Right renal cortex interstitium (tissue), 3 donors: ENCODE measurements at places on chromosomes 2 and 18. TPM values are rescaled to one million over a fixed set of nuclear protein-coding genes. Genes with fewer than 3 reads are reported as not detected.
A peak's percentile ranks its signal among the peaks of the same experiment; 100 is the strongest.

GPBAR1 gene
- 1.6 TPM for polyA plus RNA-seq

C2orf15 gene
- 13.5 TPM for polyA plus RNA-seq

FSIP2 gene
- polyA plus RNA-seq = 3.8 TPM

SLC14A1 gene
- polyA plus RNA-seq = 4.5 TPM

ATP6V1B1 gene
- 67.3 TPM for polyA plus RNA-seq

IFIH1 gene
- polyA plus RNA-seq = 8.4 TPM

MAPK4 gene
- 9.2 TPM for polyA plus RNA-seq

CAVIN2 gene
- 49.2 TPM for polyA plus RNA-seq

CCDC74B gene
- 11.6 TPM for polyA plus RNA-seq

RAB31 gene
- 32.0 TPM for polyA plus RNA-seq

SCYGR2 gene
- not detected for polyA plus RNA-seq

EN1 gene
- polyA plus RNA-seq = not detected

UGT1A4 gene
- polyA plus RNA-seq = not detected

EFHD1 gene
- 55.8 TPM for polyA plus RNA-seq

SLC4A3 gene
- polyA plus RNA-seq = 7.1 TPM

NT5DC4 gene
- polyA plus RNA-seq = 0.07 TPM

MOGAT1 gene
- polyA plus RNA-seq = not detected

GRCh38 chr2:67268797-67269196, 128.3 kb upstream of the ETAA1 start:
- DNase-seq = no peak

- no peak for DNase-seq
These were observed 615.8 kb upstream of the SYT4 start for GRCh38 chr18:43893001-43893637.

DNA sequence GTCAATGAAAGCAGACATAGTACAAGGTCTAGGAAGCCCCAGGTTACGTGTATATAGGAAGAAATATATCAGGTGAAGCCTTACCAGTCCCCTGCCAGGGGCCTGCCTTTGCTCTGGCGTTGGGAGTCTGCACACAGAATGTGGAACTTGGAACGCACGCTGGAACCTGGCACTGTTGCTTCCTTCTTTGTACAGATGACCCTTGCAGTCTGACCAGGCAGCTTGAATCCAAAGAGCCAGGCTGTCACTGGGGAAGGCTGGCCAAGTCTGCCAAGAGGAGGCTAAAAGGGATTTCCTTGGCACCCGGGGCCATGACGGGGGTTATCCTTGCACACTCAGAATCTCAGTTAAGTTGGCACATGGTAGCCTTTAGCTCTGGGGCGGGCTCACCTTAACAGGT, 39.5 kb downstream of the TMEM247 start:
- no peak for DNase-seq

DNA sequence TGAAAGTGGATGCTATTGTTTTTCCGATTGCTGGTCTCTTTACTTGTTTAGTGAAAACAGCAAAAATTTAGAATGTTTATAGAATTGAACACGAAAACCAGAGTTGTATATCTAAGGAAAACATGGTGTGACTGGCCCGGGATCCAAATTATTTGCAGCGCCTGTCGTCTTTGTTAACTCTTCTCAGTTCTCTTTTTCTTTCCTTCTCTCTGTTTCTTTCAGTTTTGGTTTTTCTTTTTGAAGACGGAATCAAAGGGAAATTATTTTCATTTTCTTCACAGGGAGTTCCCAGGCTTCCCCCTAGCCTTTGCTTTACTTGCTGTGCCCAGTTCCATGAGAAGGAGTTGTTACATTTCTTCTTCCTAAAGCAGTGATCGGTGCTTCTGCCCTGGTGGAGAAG, 76.0 kb downstream of the AGAP1 start:
- DNase-seq = no peak

- no peak for DNase-seq
These were observed 161.2 kb downstream of the PTPRM start for GRCh38 chr18:7728297-7728696.

DNA sequence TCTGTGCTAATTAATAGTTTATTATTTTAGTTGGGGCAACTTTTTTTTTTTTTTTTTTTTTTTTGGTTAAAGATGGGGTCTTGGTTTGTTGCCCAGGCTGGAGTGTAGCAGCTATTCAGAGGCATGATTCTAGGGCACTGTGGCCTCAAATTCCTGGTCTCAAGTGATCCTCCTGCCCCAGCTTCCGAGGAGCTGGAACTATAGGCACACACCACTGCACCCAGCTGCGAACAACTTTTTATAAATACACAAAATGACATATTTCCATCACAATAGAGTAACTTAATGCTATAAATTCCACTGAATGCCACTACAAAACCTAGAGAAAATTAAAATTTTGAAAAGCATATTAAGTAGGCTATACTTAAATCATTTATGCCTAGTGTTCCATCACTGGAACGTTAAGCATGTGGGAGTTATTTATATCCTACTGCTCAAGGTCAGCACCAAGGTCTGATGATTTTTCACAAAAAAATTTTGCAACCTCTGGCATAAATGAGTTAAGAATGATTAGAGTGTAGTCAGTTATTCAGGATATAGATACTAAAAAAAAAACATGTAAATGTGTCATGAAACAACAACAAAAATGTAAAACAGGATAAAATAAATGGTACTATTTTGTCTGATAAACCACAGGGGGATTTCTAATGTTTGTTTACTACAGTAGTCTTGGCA, 46.8 kb downstream of the GFPT1 start:
- DNase-seq = no peak

DNA sequence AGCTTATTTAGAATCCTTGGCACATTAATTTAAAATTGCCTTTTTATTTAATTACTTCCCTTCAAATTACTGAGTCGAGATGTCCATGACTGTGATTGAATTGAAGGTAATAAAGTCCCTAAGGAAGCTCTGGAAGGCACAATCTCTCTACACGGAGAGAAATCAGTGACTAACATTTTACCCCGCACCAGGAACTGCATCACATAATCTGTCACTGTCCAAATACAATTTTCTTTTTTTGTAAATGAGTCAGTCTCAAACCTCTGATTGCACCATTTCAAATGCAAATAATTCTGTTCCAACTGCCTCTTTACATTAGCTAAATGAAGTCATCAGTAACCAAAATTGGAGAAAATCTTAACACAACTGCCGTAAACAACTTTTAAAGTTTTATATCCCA, 311.9 kb downstream of the CCDC178 start:
- DNase-seq = no peak

- DNase-seq = no peak
These were observed 12.4 kb upstream of the TLK1 start for GRCh38 chr2:171173087-171173486.

DNA sequence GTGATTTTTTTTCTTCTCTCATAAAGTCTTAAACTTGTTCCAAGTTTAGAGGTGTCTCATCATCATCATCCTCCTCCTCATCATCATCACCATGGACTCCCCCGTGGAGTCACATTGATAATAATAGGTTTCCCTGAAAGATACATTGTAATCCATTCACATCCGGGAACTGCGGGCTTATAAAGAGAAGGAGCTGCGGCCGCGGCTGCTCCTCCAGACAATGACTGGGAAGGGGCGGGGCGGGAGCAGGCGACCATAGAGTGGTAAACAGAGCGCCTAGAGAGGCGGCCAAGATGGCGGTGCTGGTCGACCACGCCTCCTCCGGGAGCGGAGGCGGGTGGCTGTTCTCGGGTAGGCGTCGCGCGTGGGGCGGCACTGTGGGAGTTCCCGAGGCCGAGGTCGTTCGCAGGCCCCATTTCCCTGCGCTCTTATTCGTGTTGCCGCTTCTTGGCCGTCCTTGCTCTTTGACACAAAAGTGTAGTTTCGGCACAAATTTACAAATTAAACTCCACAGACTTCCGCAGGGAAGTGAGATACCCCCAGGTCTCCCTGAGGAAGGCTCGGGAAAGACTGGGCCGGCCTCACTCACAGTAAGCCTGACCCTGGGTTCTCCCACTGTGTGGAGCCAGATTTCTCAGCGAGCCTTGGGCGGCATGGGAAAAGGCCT, 1.8 kb upstream of the TCF4 start:
- DNase-seq = peak; percentile 95

DNA sequence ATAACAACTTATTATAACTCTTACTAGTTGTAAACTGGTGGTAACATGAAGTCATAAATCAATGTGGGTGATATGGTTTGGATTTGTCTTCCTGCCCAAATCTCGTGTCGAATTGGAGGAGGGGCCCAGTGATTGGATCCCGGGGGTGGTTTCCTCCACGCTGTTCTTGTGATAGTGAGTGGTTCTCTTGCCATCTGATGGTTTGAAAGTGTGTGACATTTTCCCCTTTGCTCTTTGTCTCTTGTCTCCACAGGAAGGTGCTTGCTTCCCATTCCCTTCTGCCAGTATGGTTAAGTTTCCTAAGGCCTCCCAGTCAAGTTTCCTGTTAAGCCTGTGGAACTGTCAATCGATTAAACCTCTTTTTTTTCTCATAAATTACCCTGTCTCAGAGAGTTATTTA, 321.6 kb downstream of the DSEL start:
- DNase-seq = no peak

- DNase-seq = no peak
These were observed 2.7 kb downstream of the USP40 start for GRCh38 chr2:233563663-233564430.

- no peak for DNase-seq
These were observed 263.8 kb upstream of the ATP5MC3 start for GRCh38 chr2:175445281-175445680.

- DNase-seq = no peak
These were observed 26.4 kb upstream of the ARMC9 start for GRCh38 chr2:231172025-231172424.

DNA sequence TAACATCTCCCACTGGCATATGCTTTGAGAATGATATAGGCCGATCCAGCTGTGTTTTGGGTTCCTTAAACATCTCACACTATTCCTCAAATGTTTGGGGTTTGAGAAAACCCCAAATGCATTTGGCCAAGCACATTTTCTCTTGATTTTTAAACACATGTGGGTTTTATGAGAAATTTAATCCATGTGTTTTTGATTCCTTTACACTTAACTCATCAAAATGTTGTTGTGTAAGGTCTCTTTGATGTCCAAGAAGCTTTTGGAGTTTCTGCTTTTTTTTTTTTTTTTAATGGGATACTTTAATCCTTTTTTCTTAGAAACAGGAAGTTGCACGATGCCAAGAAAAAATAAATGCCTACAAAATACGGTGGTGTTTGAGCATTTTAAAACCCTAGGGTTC, 339.8 kb upstream of the TCF4 start:
- DNase-seq = no peak

GRCh38 chr2:198916548-198917080, 541.1 kb downstream of the SATB2 start:
- DNase-seq = no peak

GRCh38 chr18:73286584-73286983, 418.8 kb upstream of the NETO1 start:
- DNase-seq = no peak

- no peak for DNase-seq
These were observed 115.1 kb downstream of the DTNB start for GRCh38 chr2:25558262-25558661.

GRCh38 chr2:108704871-108705270, 14.4 kb upstream of the RANBP2 start:
- DNase-seq = no peak

DNA sequence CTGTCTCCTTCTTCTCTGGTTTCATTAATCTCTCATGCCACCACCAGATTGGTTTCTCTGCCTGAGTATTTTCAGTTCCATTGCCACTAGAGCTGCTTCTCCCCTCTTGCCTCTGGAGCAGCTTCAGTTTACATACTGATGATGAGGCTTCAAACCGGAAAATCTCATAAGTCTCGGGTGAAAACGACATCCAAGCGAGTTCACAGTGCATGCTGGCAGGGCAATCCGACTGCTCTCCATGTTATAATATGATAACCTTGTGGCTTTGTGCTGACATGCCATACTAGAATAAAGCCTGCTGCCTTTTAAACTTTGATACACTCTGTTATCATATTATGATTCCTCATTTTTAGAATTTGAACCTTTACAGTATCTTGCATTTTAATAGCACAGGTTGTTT, 153.5 kb downstream of the PRPF40A start:
- DNase-seq = no peak

DNA sequence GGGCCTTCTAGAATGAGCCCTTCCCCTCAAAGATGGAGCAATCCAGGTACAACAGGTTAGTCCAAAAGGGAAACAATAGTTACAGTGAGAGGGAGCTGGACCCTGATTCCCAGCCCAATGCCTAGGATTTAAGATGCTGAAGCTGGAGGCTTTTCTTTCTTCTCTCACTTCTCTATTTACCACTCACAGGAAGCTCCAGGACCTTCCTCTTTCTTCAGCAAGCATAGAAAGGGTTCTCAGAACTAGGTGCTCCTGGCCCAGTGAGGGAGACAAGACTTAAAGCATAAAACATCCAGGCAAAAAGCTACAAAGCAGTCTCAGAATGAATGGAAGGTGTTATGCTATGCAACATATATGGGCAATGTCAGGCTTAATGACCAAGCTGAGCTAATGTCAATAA, 279.0 kb downstream of the SRBD1 start:
- DNase-seq = no peak

DNA sequence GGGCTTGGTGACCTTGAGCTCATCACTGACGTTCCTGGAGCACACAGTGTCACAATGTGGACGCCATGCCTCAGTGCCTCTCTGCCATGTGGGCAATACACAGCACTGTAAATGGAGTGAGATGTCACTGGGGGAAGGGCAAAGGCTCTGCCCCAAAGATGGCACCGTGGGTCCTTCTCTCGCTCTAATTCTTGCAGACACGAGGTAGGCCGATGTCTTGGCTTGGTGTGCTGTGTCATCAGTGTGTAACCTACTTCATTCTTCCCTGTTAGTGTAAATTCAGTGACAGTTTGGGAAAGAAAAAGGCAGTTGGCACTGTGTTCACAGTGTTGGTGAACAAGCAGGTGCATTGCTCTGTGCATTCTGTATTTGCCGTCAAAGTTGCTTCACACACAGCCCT, 309.3 kb upstream of the MYT1L start:
- no peak for DNase-seq

DNA sequence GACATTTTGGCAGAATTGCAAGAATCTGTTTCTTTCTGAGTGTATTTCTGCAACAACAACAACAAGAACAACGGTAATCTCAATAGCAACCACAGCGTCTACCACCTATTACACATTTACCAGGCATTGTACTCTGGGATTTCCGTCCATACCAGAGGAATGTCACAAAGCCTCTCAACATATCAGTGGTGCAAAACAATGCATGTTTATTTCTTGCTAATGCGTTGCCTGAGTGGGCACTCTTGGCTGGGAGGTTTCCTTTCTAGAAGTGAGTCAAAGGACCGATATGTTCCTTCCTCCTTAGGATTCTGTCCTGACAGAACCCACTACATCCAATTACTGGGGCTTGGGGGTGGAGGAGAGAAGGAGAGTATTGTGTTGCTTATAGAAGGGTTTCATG, 585.6 kb downstream of the TSN start:
- no peak for DNase-seq
